ENCODE measurements at places on chromosomes 4 and X.

- DNase-seq: no peak
These were observed 41.1 kb downstream of the AMMECR1 start for GRCh38 chrX:110276778-110277177.

DNA sequence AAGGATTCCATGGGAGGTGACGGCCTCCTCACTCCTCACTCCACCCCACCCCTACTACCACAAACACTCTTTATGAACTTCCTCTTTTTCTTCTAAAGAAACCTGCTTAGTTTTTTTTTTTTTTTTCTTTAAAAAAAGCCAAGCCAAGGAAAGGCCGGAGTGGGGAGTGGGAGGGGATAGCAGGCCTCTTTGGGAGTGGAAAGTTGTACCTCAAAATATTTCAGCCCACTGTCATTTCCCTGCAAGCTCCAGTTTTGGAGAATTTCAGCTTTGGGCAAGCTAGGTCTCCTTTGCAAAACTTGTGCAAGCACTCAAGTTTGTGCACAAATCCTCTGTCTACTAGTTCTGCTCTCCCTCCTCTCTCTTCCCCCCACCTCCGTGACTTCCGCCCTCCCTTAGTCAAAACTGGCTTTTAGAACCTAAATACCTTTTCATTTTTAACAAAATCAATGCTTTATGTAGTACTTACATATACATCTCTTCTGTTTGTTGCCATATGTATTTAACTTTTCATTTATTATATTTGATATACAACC, 512 bp upstream of the ANTXR2 start:
- DNase-seq: peak; percentile 54

- DNase-seq: no peak
These were observed 172.7 kb upstream of the LNX1 start for GRCh38 chr4:53763813-53764597.

DNA sequence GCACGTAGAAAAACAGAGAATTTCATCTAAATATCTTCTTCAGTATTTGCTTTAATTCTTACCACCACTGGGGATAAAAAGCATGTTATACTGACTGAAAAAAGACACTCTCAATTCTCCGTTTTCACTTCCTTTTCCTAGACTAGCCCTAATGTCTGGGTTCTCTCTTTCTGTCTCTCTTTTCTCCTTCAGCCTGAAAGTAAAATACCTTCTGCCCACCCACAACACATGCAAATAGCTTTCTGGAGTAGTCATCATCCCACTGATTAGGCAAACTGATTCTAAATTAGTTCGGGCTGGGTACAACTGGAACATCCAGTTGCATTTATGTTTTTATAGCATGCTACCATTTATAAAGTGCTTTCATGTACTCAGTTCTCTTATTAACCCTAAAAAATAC, 142.4 kb upstream of the ANKRD50 start:
- DNase-seq: no peak

DNA sequence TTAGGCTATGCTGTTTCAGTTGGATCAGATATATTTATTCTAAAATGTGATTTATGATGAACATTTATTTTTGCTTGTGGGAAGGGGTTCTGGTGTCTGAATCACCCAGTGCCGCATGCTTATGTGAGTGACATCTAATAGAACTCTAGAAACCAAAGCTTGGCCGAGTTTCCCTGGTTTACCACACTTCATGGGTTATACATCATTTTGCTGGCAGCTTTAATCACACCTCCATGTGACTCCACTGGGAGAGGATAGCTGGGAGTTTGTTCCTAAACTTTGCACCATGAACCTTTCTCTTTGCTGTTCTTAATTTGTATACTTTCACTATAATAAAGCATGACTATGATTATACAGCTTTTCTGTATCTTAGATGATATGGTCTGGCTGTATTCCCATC, 382.9 kb downstream of the INPP4B start:
- DNase-seq: no peak

- no peak for DNase-seq
These were observed 13.3 kb upstream of the HMGB2 start for GRCh38 chr4:173347467-173347866.

GRCh38 chr4:67273666-67274065, 271.6 kb downstream of the CENPC start:
- no peak for DNase-seq

DNA sequence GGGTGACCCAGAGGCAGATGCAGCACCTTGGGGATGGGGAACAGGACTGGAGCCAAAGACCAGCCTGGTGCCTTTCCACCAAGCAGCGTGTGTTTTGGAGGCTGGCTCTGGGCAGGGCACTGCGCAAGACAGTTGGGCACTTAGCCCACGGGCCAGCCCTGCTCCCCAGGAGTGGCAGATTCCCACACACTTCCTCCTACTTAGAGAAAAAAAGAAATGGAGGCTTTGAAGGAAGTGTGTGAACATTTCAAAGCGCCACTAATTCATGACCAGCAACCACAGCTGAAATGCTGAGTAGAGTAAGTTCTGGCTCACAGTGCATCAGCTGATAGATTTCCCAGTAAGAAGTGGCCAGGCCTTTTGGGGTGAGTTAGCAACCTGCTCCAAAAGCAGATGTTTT, 54.9 kb upstream of the LGI2 start:
- no peak for DNase-seq

GRCh38 chr4:140096921-140097320, 57.1 kb downstream of the MAML3 start:
- no peak for DNase-seq

- DNase-seq: no peak
These were observed 1.8 kb downstream of the ARHGEF6 start for GRCh38 chrX:136778916-136779315.

DNA sequence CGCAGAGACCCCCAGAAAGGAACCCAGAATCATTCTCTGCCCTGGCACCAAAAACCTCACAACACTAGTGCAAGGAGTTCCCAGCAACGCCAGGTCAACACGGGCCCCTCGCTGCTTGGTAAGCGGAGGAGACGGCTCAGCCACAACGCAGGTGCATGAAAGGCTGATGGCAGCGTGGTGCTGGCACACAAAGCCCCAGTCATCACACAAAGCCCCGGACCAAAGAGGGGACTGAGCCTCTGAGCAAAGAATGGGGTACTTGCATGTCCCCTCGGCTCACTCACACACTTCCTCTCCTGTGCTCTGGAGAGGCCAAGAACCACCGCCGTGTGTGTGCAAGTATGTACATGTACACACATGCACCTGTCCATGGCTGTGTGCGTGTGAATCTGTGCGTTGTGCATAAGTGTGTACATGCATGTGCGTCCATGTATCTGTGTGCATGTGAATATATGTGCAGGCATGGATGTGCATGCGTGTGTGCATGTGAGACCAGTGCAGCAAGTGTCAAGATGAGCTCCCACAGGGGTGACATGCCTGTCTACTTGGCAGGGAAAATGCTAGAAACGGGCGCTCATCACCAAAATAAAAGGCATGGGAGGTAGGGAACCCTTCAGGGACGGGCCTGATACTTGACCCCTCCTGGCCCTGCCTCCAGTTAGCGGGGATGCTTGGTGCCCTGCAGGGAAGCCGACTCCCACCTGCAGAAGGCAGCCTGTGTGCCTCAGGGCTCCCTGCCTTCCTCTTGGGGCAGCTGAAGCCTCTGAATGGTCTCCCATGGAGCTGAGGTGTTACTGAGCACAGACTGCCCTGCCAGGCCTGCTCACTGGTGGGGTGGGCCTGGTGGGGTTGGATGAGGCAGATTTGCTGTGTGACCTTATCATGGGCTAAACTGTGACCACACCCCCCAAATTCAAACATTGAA, 60.4 kb downstream of the ZFYVE28 start:
- DNase-seq: no peak

GRCh38 chrX:132184871-132185270, 34.4 kb downstream of the RAP2C start:
- no peak for DNase-seq

DNA sequence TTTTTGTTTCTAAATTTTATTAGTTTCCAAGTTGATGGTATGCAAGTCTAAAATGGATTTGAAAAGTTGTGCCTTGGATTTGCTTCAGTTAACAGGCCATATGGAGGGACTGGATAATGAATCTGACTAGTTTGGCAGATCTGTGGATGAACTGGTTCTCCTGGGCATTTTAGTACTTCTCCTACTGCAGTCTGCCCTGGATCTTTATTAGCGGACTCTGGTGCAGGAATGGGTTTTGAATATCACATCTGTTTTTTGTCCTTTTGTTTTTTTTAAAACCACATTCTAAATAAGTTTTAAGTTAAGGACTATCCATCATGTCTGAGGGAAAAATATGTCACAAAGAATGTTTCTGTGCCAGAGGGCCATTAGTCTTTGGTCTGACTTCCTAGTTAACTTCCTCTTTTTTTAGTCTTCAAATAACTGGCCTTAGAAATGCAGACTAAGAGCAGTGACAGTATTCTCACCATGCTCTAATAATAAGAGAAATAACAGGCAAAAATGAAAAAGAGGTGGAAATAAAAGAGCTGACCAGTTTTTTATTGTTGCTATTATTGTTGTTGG, 13.9 kb upstream of the DCK start:
- no peak for DNase-seq

DNA sequence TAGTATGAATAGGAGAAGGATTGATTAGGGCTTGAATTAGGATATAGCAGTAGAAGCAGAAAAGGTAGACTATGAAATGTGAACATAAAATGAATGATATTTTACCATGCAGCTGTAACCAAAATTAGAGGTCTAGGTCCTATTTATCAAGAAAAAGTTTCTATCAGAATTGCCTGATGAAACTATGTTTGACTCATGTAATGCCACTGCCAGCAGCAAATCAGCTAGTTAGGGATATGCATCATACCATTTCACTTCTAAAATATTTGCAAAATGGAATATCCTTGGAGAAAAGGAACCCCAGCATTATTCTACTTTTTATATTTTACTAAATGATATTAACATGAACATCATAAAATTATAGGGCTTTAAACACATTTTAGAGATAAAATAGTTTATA, 188.4 kb downstream of the WDFY3 start:
- DNase-seq: no peak

DNA sequence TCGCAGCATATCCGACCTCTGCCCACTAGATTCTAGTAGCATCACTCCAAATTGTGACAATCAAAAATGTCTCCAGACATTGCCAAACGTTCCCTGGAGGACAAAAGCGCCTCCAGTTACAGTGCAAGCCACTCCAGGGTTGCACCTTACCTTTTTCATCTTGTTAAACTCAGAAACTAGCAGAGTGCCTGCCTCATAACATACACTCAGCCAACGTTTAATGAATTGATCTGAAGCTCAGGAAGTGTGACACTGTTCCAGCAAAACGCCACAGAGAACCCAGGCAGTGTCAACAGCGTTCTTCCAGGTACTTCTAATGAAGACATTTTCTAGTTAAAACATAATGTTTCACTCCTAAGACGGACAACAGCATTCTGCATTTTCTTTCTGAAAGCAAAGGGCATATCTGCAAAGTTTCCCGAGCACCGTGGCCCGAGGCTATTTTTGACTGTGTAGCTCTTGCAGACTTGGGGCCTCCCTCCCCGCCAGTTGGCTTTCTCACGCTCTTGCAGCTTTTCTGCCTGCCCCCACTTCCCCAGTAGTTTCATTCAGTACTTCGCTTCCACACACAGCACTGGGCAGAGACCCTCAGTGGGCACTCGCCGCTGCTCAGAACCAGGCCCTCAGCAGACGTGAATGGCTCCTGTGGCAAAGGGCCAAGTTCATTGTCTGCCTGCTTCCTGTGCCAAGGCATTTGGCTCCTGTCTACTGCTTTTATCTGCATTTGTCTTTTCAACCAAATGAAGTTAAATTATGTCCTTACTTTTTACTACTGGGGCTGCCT, 133.4 kb upstream of the TTC29 start:
- DNase-seq: no peak

GRCh38 chrX:124239324-124239723, 93.1 kb upstream of the TEX13D start:
- no peak for DNase-seq

- DNase-seq: no peak
These were observed 94.0 kb downstream of the PHF8 start for GRCh38 chrX:53950130-53950733.

DNA sequence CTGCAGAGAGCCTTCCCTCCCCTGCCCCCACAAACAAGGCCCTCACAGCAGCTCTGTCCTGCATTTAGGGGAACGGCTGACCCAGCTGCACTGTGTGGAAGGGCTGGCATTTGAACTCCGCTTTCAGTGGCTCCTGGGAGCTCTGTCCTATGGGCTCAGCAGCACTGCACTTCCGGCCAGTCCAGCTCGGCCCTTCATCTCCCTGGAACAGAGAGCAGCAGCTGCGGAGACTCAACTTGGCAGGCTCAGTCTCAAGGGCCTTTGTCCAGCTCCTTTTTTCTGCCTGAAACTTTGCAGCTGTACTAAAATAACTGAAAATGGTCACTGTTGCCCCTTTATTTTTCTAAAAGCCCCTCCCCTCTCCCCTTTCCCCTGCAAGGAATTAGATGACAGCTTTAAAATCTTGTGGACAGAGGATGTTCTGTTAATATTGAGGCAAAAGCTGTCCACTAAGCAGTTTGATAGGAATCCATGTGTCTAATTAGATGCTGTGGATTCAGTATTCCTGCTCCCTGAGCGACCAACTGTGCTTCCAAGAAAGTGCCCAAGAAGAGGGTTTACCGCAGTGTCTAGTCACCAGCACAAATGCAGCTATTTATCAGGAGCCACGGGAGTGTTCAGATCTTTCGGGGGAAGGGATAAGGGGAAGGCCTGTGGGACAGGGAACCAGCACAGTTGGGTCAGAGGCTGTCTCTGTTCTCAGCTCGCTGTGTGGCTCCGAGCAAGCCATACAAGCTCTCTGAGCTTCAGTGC, 133.1 kb downstream of the AFAP1 start:
- DNase-seq: no peak

DNA sequence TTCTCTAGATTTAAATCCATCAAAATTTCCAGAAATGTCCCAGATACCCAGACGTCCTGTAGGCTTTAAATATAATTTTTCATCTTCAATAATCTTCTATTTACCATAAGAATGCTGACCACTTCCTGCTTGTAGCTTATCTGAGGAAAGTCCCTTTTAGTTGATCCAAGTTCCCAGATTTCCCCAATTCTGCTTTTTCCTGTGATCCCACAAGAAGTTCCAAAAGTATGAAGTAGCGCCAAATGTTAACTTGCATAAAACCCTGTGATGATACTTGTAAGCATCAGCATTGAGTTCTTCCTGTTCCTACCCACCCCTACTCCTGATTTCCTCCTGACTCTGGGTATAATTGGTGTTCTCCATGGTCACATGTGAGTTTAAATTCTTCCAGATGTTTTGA, 10.6 kb upstream of the TLR8 start:
- DNase-seq: no peak

GRCh38 chr4:100391863-100392262, 126.0 kb downstream of the EMCN start:
- no peak for DNase-seq

Data from memory B cell (primary cell).